NCI-H146 (cell line): ENCODE measurements at places on chromosomes 5 and 9.

- no peak for DNase-seq
Measured at GRCh38 chr5:42496397-42497156, 73.3 kb downstream of the GHR start.

DNA sequence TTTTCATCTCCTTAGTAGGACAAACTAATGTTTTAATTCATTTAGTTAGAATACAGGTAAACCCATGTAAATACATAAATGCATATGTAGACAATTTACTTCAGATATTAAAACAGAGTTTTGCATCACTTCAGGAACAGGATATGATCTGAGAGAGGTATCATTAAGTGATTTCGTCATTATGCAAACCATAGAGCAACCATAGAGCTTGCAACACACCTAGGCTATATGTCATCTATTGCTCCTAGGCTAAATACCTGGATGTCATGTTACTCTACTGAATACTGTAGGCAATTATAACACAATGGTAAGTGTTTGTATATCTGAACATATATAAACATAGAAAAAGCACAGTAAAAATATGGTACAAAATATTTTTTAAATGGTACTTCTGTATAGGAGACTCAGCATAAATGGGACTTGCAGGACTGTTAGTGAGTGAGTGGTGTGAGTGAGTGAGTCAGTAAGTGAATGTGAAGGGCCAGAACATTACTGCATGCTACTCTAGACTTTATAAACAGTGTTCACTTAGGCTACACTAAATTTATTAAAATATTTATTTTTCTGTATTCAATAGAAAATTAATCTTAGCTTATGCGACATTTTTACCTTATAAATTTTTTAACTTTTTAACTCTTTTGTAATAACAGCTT, 1377.5 kb upstream of the CDH9 start:
- DNase-seq = no peak

- DNase-seq = no peak
Measured at GRCh38 chr9:69916950-69917349, 96.3 kb downstream of the CFAP95 start.

GRCh38 chr5:139746691-139747582, 48.7 kb upstream of the PSD2 start:
- peak; percentile 10 for DNase-seq

GRCh38 chr5:95606419-95606818, 13.5 kb upstream of the GPR150 start:
- DNase-seq = no peak

- DNase-seq = no peak
Measured at GRCh38 chr9:83247732-83248131, 184.8 kb upstream of the RASEF start.

DNA sequence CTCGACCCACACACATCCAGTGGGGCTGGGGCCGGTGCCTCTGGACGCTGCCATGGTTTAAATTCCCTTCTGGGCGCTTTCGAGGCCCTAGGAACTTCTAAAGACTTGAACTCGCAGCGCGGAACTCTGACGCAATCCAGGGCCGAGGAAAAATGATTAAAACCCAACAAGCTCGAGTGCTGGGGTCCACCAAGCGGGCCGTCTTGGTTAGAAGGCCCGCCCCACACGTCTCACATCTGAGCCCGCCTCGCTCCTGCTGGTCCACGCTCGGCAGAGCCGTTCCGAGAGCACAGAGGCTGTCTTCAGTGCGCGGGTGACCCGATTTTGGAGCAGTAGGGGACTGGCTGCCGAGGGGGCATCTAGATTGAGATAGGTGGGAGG, 1.5 kb downstream of the CRHBP start:
- no peak for DNase-seq

- DNase-seq = peak; percentile 5
Measured at GRCh38 chr5:146947181-146947941, 68.8 kb upstream of the PPP2R2B start.

- no peak for DNase-seq
Measured at GRCh38 chr5:10626473-10627013, 62.7 kb downstream of the ANKRD33B start.

- no peak for DNase-seq
Measured at GRCh38 chr5:167514461-167514860, 777.0 kb upstream of the WWC1 start.

DNA sequence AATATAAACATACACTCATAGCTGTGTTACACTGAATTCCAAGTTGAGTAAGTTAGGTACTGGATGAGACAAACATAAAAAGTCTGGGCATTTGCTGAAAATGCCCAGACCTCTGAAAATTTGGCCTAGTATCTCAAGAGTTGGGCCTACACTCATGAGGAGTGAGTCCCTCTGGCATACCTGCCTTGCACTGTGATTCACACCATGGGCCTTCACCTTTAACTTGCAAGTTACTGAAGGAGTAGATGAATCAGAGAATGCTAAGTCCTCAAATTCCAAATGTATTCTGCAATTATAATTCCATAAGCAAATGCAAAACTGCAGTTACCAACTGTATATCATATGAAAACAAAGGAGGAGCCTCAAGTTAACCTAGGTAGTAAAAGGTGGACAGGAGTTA, 32.3 kb upstream of the C9orf40 start:
- DNase-seq = no peak

- peak; percentile 65 for DNase-seq
Measured at GRCh38 chr9:34403554-34404380, 27.1 kb upstream of the MYORG start.

- no peak for DNase-seq
Measured at GRCh38 chr9:11340654-11341053, 727.9 kb upstream of the PTPRD start.

- DNase-seq = no peak
Measured at GRCh38 chr5:16580382-16580781, 36.4 kb downstream of the RETREG1 start.

DNA sequence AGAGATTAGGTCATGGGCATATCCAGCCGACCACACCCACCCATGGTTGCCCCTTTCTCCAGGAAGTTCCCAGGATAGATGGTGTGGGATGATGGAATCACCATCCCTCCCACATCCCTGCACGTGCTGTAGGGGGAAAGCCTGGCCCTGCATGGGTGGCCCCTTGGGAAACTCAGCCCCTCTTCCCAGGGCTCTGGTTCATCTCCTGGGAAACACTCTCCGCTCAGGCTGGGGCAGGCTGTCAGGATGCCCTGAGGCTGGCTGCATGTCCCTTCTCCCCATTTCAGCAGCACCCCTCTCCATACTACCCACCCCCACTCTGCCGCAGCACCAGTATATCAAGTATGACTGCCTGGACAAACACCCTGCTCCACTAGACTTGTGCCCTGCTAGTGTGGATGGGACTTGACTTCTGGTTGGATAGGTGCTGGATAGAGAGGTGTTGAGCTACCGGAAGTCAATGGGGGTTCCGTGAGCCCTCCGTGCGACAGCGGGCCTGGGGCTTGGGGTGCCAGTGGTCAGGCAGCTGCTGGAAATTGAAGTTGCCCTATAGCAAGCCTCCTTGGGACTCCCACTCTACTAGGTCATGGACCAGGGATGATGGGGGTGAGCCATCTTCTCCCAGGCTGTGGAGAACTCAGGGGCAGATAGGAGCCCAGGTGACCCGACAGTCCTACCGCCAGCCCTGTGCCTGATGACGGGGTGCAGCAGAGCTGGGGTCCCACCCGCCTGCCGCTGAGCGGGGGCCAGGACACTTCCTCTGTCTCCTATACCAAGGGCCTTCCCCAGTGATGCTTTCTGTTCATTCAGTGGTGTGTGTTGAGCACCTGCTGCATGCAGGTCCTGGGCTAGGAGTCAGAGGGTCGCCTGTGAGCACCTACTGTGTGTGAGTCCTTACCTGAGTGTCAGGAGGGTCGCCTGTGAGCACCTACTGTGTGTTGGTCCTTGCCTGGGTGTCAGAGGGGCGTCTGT, 69.4 kb upstream of the COL5A1 start:
- DNase-seq = no peak

- DNase-seq = no peak
Measured at GRCh38 chr9:99288830-99289229, 66.7 kb downstream of the SEC61B start.

DNA sequence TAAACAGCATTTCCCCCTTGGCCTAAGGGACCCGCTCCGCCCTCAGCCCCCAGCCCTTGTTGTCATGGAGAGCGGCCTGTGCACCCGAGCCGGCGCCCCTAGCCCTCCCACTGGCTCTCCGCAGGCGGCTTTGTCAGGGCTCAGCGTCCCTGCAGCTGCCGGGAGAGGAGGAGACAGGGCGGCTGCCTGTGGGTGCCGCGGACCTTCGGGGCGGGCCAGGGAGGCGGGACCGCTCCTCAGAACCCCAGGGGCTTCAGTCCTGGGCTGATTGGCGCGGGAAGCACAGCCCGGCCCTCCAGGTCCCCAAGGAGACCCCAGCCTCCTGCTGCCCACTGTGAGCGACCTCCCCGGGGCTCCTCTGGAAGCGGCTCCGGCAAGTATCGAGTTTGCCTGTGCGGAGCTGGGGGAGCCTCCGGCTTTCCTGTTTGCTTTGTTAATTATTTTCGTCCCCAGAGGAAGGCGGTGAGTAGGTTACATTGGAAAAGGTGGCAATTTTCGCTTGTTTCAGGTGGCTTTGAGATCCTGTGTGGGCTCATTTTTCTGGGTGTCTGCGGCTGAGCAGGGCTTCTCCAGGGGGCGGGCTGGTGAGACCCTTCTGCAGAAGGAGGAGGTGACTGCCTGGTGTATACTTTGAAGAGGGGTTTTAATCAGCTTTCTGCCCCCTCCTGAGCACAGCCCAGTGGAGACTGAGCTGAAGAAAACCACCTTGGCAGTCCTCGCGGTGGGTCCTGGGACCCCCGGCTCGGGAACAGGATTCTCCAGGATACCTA, at the start of gene FGD3:
Gene FGD3, plus strand, starts transcription at position 256 of the 770 bp plus-strand sequence. CDS start 28,734 bp downstream, outside the sequence.
- peak; percentile 88 for DNase-seq

DNA sequence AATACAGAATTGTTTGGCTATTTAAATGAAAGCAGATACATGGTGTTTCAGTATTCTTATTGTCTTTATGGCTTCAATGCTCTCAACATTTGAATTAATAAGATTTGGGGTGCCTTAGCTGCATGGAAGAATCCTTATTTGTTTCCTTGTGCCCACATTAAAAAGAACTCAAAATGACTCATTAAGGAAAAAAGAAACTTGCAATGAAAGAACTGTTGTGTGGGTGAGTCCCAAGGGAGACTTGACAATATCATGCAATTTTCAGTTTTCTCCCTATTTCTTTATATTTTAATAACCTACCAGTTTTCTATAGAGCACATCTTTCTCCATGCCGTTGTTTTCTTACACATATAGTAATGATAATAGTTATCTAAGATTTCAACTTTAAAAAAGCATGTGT, 404.0 kb downstream of the PDE4D start:
- DNase-seq = no peak

- DNase-seq = peak; percentile 36
Measured at GRCh38 chr5:90161414-90161813, 248.1 kb downstream of the CETN3 start.

DNA sequence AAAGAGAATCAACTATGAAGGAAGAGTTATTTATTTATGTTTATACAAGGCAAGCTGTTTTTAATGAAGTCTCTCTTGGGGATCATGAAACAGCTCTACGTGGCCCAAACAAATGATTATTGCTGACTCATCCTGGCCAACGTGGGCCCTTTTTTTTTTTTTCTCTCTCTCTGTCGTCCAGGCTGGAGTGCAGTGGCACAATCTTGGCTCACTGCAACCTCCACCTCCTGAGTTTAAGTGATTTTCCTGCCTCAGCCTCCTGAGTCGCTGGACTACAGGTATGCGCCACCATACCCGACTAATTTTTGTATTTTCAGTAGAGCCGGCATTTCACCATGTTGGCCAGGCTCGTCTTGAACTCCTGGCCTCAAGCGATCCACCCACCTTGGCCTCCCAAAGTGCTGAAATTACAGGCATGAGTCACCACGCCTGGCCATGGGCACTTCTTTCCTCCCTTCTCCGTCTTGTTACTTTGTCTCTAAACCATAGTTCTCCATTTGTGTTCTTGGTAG, 98.3 kb downstream of the BASP1 start:
- DNase-seq = peak; percentile 6

DNA sequence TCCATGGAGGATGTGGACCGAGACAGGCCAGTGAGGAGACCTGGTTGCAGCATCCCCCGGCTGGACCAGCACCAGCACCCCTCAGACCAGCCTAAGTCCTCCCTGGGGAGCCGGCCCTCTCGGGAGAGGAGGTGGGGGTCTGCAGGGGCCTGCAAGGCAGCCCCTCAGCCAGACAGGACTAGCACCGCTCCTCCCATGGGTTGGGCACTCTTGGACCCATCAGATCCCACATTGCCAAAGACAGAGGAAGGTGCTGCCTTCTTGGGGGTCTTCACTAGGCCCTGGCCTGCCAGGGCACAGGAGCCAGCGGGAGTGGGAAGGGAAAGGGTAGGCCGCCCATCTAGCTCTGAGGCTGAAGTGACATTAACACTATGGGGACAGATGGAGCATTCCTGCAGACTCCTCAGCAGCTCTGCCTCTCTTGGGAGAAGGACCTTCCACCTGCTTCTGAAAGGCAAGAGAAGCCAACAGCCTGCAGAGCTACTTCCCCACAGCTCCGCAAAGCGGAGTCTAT, 6.8 kb downstream of the IL13 start:
- no peak for DNase-seq

- DNase-seq = no peak
Measured at GRCh38 chr9:136856079-136856476, 3.9 kb downstream of the MAMDC4 start.

DNA sequence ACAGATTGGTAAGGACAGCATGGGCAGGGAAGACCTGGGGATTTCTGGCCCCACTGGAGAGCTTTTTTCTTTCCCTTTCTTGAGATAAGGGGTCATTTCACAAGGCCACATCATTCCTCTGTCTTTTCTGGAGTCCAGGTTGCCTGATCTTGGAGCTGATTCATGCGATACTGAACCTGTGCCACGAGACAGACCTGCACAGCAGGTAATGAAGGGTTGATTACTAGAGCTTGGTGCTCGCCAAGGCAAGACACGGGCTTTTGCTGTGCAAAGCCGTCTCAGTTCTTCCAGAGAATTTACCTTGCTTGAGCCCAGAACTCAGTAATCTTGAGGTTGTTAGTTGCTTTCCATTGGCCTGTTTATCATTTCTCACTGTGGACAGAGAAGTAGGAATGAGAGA, 39.2 kb downstream of the NUP188 start:
- DNase-seq = no peak

DNA sequence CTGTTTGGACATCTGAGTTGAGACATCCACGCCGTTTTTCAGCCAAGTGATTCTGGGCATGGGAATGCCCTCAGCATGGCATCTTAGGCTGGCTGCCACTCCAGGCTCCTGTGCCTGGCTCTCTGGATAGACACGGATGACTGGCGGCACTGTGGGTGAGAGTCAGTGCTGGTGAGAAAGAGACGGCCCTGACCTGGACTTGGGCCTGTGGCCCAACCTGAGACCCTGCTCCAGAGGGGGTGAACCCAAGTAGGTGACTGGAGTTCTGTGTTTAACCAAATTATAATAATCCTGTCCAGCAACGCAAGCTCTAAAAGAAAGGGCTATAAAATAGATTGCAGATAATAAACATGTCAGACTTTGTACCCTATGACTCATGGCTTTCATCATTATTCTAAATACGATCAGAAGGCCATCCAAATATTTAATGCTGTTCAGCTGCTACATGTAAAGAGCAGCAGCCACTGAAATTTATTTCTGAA, 173.9 kb downstream of the HSPA4 start:
- DNase-seq = no peak

GRCh38 chr9:78021697-78022096, 9.9 kb downstream of the GNAQ start:
- no peak for DNase-seq
